Right atrium auricular region (tissue), 2 donors: ENCODE measurements at places on chromosomes 6 and 20. TPM values are rescaled to one million over a fixed set of nuclear protein-coding genes. Genes with fewer than 3 reads are reported as not detected.

The SYNDIG1 gene
- total RNA-seq: 21.7 TPM

The BCL2L1 gene
- 93.5 TPM for total RNA-seq

The CDSN gene
- total RNA-seq: not detected

The TINAG gene
- 0.51 TPM for total RNA-seq

The TCF21 gene
- total RNA-seq: 16.5 TPM

DNA sequence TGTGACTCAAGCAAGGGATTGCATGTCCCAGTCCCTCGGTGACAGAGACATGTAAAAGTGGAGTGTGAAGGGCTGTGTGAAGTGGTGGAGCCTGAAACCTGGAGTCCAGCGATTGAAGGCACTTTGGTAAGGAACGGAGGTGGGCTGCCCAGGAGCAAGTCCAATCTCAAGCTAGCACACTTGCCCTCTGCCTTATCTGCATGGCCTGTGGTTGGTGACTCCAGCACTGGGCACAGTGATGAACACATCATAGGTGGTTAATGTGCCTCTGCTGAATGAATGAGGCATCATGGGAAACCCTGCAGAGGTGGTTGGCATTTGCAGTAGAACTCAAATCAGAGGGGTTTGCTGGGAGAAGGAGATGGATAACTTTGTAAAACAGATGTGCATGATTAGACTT lies 14.9 kb upstream of the ULBP3 start:
- DNase-seq: no peak

DNA sequence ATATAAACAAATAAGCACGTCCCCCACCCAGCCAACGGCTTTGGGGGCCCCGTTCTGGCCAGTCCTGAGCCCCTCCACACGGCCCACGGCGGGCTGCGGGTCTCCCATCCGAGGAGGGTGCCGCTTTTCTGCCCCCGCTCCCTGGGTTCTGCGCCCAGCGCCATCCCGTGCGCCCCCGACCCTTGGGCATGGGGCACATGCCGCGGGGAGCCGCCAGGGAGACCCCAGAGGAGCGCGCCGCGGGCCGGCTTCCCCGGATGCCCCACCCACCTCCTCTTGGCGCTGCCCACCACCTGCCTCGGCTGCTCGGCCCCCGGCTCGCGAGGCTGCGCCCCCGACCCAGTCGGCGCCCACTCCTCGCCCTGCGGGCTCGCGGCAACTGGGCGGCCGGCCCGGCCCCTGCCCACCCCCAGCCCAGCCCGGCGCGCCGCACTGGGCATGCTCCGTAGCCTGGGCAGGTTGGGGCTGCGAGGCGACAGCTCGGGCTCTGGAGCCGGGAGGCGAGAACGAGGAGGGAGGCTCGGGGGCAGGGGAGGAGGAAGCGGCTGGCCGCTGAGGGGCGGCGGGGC lies 570 bp upstream of the PLCB4 start:
- no peak for DNase-seq

GRCh38 chr20:16713066-16713465 lies 16.8 kb upstream of the SNRPB2 start:
- no peak for DNase-seq

- DNase-seq: no peak
Observed at GRCh38 chr6:127404133-127404532, 55.1 kb downstream of the KIAA0408 start.

DNA sequence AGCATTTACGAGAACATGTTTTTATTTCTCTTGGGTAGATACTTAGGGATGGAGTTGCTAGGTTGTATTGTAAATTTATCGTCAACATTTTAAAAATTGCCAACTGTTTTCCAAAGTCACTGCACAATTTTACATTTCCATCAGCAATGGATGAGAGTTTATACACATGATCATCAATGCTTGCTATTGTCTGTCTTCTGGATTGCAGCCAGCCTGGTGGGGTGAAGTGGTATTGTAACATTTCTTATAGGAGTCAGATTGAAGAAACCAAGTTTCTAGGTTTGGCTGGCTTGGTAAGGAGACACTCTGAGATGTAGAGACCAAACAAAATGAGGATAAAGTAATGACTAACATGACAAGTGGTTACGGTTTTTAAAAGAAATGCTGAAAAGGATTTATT lies 57.1 kb upstream of the HDDC2 start:
- no peak for DNase-seq

DNA sequence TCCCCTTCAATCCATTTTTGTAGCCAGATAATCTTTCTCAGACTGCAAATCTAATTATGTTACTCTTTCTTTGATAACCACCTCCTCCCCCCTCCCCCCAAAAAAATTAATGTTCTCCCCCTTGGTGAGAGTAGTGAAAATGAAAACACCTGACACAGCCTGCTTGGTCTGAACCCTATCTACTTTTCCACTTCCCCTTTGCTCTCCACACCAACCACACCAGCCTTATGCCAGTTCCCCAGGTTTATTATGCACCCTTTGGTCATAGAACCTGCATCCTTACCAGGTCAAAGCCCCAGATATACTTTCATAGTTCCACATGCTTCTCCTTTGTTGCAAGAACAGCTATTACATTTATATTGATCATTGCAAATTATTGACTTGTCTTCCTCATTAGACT lies 19.4 kb downstream of the PFDN4 start:
- no peak for DNase-seq

- DNase-seq: no peak
Observed at GRCh38 chr6:1436334-1437306, 47.2 kb downstream of the FOXF2 start.

DNA sequence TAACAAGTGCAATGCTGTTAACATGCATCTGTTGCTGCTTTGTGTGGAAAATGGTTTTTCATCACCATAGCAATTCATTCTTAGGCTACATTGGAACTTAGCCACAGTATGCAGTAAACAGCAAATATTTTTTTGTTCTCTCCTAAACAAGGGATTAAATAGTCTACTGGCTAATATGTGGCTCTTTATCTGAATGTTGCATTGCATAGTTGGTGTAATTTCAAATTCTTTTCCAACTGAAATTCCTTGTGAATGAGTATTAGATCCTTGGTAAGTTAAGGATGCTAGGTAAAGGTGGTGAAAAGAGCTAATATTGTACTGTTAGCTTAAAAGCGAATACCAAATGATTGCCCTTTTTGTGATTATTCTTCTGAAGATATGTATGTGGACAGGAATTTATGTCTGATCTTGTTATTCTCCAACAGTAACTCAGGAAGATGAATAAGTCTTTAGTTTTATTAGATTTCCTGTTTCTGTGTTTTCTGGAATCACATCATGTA lies 958 bp downstream of the MLIP start:
- no peak for DNase-seq

DNA sequence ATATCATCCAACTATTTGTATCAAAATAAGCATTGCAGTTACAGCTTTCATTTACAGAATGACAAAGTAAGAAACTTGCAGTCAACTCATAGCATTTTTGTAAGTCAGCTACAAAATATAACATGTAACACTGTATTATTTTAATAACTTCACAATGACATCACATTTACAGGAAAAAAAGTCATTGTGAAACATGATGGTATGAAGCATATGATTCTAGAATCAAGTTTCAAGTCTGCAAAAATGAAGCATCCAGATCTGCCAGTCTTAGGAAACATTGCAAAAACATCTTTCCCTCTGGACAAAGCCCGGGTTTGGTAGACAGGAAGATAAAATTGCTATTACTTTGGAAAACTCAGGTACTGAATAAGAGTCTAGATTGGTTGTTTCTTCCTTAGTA lies 263.9 kb upstream of the NT5E start:
- DNase-seq: no peak

DNA sequence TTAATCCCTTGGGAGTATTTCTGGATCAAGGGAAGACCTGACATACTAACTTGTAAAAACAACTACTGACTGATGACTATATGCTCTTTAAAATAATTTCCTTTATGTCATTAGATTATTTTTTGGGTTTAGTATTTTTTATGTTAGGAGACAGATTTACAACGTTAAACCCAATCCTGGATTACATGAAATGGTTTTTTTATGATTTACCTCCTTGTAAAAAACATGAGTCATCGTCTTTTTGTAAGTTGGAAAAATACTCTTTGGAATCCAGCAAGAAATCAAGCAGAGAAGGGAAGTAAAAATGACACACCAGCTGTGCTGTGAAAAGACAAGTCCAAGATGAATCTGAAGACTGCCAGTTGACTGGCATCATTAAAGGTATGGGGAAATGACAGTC lies 6.7 kb downstream of the STK4 start:
- no peak for DNase-seq
